HCT116 (cell line): ENCODE measurements at places on chromosomes 2 and 18. TPM values are rescaled to one million over a fixed set of nuclear protein-coding genes. Genes with fewer than 3 reads are reported as not detected.

Gene ZBTB7C
- total RNA-seq, result 0.37 TPM

Gene SERPINB3
- not detected for total RNA-seq

DNA sequence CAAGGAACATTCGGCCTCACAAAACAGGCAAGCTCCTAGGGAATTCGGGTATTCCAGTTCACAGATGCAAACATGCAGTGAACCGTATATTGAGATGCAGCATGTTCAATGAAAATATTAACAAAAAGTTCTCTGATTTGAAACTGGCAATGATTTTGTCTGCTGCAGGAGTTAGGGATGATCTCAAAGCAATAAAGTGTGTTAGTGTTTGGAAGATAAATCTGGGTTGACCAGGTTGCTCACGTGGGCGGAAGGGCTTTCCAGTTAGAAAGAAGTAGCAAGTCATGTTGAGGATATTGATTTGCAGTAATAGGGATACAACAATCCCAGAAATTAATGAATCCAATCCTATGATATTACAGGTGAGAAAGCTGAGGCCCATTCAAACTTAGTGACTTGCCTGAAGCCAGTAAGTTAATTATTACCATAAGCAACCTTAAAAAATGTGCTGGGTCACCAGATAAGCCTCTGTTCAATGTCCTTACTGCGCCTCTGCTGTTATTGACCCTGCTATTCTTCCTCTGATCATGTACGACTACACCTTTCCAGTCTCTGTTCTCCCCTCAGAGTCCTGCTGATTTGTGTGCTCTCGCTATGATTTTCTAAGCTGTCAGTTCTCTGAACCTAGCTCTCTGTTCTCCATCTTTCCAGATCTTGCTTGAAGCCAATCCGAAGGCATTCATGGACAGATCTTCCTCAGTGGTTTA, 370.8 kb downstream of the DSEL start:
- DNase-seq, result no peak

DNA sequence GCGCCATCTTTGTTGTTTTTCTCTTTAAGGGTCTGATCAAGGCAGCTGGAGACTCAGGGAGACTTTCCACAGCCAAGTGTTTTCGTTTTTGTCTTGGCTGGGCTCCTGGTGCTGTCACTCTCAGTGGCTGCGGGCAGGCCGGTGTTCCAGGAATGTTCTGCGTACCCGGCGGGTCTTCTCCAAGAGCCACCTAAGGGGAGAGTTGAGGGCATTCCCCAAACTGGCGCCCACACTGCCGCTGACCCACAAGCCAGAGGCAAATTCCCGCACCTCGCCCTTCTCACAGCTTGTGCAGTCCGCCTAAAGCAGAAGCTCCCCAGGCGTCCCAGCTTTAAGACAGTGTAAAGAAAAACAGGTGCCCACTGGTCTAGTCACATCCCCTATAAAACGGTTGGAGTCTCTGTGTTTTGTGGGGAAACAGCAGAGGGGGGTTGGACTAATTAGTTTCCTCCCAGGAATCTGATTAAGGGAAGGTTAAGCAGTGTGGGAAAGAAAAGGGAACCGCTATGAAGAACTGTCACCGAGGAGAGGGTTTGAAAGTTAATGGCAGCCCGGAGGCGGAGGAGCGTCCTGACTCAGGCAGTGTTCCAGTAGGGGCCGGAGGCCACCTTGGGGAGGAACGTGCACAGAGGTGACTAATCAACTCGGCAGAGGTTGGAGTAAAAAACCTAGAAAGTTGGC, 224.5 kb downstream of the SLC4A3 start:
- no peak for DNase-seq

GRCh38 chr2:152426801-152427200, 91.8 kb downstream of the FMNL2 start:
- no peak for DNase-seq

GRCh38 chr2:64267699-64268098, 123.5 kb upstream of the PELI1 start:
- no peak for DNase-seq
